Central memory CD8-positive, alpha-beta T cell (primary cell): ENCODE measurements at places on chromosomes 11 and 22.

- no peak for DNase-seq
Observed at GRCh38 chr11:14751975-14752407, 108.4 kb downstream of the PDE3B start.

DNA sequence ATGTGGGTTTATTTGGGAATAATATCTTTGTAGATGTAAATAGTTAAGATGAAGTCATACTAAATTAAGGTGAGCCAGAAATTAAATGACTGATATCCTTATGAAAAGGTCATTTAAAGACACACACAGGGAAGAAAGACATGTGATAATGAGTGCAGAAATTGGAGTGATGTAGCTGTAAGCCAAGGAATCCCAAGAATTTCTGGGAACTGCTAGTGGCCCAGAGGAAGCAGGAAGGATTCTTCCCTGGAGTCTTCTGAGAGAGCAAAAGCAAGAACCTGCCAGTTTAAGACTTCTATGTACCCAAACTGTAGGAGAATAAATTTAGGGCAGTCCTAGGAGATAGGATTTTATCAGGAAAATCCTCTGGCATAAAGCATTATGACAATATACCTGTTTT is 66.9 kb downstream of the LRRC4C start:
- no peak for DNase-seq

DNA sequence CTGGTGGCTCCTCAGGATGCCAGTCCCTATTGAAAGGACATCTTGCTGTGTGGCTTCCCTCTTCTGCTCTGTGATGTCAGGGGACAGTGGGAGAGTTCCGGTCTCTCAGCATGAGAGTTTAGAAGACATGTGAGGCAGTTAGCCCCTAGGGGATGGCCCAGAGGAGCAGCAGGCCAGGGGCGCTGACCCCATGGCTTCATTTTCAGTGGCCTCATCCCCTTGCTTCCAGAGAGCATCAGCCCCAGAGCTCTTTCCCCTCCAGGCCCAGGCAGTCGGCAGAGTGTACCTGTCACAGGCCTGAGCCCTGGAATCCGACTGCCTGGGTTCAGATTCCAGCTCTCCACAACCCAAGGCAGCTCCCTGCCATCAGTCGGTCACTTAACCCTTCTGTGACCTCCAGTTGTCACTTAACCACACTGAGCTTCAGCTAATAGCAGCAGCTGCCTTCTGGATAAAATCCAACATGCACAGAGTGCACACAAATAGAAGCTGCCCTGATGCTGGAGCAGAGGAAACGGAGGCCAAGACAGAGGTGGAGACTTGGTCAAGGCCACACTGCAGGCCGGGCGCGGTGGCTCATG is 14.1 kb upstream of the LRRC10B start:
- DNase-seq: no peak

DNA sequence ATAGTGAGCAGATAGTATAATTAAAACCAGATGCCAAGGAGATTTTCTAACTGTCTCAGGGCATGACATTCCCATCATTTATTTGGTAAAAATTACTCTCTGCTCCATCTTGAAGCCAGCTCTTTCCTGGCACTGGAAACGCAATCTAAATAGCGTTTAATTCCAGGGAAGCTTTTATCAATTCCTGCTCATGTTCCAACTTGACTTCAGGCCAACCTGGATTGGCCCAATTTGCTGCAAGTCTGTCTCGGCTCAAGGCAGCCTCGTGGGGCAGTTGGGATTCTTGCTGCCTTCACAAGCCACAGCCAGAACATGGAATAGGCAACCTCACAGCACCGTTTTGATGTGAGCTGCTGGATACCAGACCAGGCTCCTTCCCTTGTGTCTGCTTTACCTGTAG is 1255.9 kb downstream of the TBC1D22A start:
- DNase-seq: no peak

DNA sequence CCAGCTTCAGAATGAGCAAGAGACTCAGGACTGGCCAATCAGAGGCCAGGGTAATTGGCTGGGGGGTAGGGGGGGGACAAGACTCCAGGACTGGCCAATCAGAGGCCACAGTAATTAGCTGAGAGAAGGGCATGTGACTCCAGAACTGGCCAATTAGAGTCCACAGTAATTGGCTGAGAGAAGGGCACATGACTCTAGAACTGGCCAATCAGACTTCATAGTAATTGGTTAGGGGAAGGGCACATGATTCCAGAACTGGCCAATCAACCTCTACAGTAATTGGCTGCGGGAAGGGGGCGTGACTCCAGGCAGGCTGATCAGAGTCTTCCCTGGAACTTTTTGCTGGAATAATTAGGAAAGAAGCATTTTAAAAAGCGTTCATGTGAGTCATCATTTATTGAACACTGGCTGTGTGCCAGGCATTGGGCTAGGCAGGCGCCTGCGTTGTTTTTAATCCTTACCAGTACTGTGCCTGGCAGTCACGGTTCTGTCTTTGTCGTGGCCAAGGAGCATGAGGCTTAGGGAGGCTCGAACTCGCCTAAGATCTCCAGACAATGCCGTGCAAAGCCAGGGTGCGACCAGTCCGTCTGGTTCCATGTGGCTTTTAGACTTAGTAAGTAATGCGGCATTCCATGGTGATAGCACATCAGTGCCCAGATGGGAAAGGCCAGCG is 508.1 kb downstream of the TBC1D22A start:
- DNase-seq: no peak

DNA sequence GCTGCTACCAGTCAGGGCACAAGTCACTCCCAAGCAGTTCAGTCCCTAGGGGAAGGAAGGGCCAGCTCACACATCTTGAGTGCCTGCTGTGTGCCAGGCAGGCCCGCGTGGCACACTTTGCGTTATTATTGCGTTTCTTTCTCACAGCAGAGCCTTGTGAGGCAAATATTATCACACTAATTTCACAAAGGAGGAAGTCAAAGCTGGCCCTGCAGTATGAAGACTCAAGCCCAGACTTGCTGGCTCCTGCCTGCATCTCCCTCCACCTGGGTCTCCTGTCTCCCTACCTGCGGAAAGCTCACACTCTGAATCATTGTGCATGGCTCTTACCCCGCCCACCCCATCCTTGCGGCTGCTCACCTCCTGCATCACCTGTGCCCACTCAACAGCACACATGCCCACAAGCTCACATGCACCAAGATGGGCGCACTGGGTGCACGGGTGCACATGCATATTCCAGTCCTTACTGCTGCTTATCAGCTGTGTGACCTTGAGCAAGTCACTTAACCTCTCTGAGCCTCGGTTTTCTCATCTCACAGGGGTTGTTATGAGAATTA is 31.7 kb upstream of the P2RY2 start:
- no peak for DNase-seq

GRCh38 chr11:35911616-35912165 is 32.2 kb upstream of the LDLRAD3 start:
- no peak for DNase-seq

DNA sequence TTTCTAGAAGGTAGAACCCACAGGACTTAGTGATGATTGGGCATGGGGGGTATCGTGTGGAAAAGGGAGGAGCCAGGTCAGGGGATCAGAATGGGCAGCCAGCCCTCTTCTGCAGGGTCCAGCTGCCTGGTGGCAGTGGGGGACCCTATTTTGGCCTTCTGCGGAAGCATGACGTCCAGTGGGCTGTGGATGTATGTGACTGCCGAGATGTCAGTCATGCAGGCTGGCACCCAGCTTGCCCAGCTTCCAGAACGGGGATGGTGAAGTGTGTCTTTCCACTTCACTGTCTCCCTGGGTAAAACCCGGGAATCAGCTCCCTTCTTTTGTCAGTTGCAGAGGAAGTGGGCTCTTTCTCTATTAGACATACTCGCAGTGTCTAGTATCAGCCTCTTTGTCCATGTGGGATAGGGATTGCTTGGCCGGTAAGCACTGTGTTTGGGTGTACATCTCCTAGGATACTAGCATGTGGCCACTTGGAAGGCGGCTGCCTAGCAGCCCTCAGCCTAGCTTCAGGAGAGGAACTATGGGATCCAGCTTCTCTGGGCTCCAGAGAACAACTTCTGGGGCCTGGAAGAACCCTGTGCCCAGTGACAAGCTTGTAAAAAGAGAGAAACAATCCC is 51.4 kb downstream of the GRIK4 start:
- no peak for DNase-seq

- DNase-seq: no peak
Observed at GRCh38 chr11:71070490-71071453, 181.6 kb downstream of the SHANK2 start.

GRCh38 chr11:119779195-119780071 is 50.4 kb upstream of the NECTIN1 start:
- no peak for DNase-seq

- no peak for DNase-seq
Observed at GRCh38 chr11:123494195-123495050, 64.4 kb downstream of the GRAMD1B start.

DNA sequence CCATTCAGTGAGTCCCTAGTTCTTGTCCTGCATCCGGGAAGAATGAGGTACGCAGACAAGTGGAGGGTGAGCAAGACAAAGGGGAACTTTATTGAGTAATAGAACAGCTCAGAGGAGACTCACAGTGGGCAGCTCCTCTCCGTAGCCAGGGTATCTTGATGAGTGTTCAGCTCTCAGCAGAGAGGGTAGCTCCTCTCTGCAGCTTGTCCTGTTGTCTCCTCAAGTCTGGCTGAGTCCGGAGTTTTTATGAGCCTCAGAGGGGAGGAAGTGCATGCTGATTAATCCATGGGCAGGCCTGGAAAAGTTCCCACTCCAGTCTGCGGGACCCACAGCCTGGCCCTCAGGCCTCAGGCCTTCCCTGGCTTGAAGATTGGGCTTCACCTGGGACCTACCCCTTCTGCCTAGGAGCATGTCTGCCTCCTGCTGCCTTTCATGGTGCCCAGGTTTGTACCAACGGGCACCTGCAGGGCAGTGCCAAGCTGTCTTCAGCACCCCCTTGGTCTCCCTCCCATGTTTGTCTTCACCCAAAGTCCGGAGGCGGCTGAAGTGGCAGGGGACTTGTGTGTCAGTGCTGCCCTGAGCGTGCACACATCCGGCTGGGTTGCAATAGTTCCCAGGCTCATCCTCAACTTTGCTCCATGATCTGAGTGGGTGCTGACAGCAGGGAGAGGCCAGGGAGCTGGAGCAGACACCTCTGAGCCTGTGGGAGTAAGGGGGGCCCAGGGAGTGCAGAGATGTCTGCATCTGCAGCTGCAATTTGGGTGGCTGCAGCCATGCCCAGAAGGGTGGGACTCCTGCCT is 134.2 kb downstream of the LDLRAD3 start:
- no peak for DNase-seq

DNA sequence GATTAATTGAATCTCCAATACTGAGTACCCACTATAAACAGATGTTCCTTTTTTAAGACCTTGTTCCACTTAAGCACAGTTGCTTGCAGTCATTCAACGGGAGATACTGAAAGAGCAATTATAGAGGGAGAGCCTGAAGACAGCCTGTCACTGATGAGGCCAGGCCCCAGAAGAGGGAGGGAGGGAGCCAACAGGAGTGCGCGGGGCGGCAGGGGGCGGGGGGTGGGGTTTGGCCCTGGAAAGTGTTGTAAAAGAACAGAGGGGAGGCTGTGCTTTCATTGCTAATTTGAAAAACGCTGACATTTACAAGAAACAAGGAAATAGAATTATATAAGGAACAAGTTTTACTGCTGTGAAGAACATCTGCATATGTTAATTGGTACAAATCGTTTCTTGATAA is 53.1 kb downstream of the MAP6 start:
- DNase-seq: no peak

DNA sequence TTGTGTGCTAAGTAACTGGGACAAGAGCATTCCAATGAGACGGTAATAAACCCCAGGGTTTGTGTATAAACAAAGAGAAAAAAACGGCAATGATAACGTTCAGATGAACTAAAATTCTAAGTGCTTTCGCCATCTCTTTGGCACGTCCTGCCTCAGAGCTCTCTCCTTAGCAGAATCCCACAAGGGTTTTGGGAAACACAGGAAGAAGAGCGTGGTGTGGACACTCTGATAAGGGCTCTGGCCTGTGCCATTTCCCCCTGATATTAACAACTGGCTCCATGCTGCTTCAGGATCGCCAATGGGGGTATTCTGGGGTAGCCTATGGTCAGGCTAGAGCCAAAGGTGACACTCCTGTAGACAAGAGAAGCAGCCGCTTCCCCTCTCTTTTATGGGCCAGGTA is 18.4 kb downstream of the ABCC8 start:
- no peak for DNase-seq

DNA sequence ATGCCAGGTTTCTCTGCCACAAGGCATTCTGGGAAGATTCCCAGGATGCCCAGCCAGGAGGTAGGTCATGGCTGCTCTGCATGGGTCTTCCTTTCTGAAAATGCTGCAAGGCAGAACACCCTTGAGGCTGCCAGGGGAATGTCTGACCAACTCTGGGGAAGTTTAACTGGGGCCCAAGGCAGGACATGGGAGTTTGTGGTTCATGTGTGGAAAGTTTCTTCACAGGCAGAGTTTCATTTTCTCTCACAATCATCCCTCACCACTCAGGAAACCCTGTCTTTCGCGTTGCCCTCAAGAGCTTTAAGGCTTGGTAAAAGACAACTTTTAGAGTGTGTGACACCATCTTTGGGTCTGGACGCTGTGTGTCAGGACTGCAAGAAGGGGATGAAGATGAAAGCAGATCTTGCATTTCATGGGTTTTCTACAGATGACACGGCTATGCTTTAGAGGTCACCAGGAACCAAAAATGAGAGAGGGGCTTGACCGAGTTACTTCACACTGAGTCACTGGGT is 133.5 kb downstream of the CD44 start:
- DNase-seq: peak; percentile 54
